Ureter (tissue), 1 donor: ENCODE measurements at places on chromosomes 1 and 21.

GRCh38 chr1:89630048-89630447 is 2.9 kb upstream of the LRRC8C start:
- DNase-seq = no peak

- DNase-seq = no peak
Measured at GRCh38 chr1:64830030-64830651, 85.3 kb downstream of the RAVER2 start.

GRCh38 chr1:1058921-1059493 is 15.1 kb downstream of the RNF223 start:
- DNase-seq = no peak

- no peak for DNase-seq
Measured at GRCh38 chr1:234730770-234731568, 121.0 kb upstream of the IRF2BP2 start.

DNA sequence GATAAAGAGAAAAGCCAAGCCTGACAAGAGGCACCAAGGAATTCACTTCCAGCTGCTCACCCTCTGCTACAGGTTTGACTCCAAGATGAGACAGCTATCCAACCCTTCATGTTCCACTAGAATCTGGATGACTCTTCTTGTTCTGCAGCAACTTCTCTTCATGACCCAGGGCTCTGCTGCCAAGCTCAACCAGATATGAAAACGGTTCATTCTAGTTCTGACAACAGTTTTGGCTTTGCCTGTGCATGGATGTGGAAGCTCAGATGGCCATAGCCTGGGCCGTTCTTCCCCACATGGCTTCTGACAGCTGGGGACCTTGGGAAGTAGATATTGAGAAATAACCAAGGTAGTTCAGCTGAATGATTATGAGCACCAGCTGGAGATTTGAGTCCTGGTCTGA is 13.7 kb downstream of the PI4KB start:
- DNase-seq = no peak

- no peak for DNase-seq
Measured at GRCh38 chr1:224540535-224540934, 75.6 kb upstream of the CNIH3 start.

- DNase-seq = no peak
Measured at GRCh38 chr1:107795994-107796393, 169.0 kb downstream of the VAV3 start.

- no peak for DNase-seq
Measured at GRCh38 chr21:46357684-46358425, 33.9 kb downstream of the PCNT start.

- DNase-seq = no peak
Measured at GRCh38 chr1:166937962-166938361, 37.4 kb downstream of the ILDR2 start.

- DNase-seq = no peak
Measured at GRCh38 chr1:3510956-3511250, 56.4 kb downstream of the ARHGEF16 start.

DNA sequence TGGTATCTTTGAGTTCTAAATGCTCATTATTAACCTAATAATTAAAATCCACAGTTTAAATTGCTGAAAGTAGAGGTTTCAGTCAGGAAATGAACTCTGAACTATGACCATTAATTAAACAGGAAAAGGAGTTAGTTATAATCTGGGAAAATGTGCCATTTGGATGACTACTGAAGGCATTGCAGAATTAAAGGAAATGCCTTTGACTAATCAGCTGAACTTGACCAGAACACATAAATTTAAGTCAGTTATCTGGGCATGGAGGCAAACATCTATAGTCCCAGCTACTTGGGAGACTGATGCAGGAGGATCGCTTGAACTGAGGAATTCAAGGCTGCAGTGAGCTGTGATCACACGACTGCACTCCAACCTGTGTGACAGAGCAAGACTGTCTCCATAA is 31.9 kb downstream of the SLC44A5 start:
- no peak for DNase-seq

DNA sequence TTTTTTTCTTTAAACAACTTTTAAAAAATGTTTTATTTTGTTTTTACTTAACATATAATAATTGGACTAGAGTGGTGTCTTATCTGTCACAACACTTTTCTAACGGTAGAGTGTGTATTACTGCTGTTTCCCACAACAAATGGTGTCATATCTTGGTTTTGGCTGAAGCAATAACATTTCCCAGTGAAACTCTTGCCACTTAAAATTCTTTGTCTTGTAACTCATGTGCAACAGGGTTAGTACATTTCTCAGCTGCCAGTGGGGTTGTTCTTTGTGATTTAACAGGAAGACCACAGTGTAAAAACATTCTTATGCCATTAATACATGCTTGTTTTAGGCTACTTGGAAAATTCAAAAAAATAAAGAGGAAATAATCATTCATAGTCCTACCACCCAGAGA is 43.5 kb downstream of the ALPL start:
- no peak for DNase-seq

DNA sequence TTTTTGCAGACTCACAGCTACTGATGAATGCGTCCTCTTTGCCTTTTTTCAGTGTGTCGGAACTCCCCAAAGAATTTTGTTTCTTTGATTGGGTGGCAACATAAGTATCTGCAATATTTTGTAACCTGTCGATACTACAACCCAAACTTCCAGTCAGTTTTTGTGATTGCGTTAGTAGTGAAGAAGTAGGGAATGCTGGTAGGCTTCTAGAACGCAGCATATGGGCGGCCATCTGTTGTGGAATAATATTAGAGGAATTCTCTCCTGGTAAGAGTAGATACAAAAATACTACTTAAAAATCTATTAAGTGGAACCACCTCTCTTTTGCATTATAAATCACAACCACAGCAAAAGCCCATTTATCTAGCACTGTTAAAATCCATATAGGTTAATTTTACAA is 107.4 kb downstream of the LYST start:
- DNase-seq = no peak

DNA sequence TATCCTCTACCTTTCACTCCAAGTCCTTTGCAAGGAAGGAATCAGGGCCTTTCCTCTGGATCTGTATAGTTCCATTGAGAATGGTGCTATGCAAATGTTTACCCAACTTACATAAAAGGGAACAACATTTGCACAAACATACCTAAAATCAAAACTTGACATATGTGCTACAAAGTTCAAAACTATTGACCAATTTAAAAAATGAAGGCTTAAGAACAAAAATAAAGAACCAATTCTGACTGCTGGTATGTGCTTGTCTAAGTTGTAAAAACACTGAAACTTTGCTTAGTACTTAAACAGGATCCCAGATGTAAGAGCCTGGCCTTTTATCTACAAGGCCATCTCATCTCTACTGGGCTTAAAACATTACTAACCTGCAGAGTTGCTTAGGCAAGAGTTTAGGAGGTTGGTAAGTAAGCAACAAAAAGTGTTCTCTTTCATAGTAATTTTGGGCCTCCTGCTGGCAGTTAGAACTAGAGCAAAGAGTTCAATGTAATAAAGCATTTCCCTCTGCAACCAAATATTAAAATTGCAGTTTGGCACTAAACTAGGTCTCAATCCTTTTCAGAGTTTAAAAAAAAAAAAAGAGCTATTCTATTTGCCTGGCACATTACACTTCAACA is 2.0 kb downstream of the SCMH1 start:
- DNase-seq = no peak

DNA sequence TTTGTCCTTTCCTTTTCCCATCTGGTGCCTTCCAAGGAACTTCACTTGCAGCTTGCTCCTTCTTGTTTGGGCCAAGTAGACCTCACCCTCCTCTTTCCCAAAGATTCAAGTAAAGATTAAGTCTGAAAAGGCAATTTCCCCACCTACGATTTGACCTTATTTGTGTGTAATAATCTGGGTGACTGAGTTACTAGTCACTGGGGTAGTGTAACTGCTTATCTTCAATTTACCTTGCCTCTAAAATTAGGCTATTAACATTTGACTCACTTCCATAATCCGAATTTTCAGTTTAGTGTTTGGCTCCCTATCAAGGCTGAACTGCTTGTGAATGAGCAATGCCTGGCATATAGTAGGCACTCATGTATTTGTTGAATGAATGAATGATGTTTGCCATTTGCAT is 59.6 kb downstream of the PLA2G4A start:
- no peak for DNase-seq

- no peak for DNase-seq
Measured at GRCh38 chr1:192860478-192861185, 51.8 kb downstream of the RGS2 start.

GRCh38 chr1:198929961-198930599 is 291.2 kb downstream of the PTPRC start:
- DNase-seq = no peak

DNA sequence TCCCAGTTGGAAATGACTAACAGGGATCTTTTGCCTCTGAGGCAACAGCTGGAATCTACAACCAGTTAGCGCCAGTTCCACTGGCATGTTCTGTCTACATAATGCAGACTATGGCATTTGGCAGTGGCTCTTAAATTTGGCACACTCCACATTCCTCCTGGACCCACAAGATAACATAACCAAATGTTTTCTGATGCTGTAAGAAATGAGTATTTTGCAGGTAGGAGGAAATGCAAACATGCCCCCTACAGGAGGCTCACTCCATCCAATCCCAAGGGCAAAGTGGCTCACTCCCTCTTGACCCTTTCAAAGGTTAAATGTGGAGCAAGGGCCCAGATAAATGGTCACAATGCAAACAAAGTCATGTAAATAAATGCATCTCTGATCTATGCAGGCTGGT is 129.2 kb upstream of the PROX1 start:
- DNase-seq = no peak

DNA sequence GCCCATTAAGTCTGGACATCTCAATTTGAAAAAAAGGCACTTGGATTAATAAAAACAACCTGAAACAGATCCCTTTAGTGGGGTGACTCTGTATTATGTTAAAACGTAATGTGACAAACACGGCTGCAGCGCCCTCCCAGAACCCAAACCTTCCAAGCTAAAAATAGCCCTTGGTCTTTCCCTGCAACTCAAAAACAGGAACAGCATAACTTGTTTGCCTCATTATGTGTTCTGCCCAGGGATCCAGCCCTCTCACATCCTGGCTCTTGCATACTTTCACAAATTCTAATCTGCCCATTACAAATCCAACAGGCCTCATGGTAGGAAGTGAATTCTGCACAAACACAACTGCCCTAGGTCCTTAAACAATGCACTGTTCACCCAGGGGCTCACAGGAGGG is 94.7 kb upstream of the GADD45A start:
- DNase-seq = no peak

GRCh38 chr21:31529406-31529805 is 130.1 kb upstream of the SOD1 start:
- no peak for DNase-seq

GRCh38 chr1:90486134-90486824 is 230.8 kb downstream of the BARHL2 start:
- DNase-seq = no peak

DNA sequence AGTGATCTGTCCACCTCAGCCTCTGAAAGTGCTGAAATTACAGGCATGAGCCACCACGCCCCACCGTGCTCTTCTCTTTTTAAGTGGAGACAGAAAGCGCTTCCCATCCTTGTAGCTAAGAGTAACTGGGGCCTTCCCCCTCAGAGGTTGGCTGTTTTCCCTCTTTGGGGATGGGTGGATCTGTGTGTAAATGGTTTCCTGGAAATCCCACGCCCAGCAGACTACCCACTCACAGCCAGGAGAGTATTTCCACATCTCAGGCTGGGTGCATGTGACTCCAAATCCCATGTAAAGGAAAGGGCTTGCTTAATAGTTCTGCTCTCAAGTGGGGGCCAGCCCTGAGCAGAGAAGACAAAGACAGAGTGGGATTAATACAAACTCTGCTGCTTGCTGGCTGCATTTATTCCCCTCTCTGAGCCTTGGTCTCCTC is 19.6 kb upstream of the TCEA3 start:
- DNase-seq = peak; percentile 67

GRCh38 chr1:8516278-8516777 is 198.4 kb downstream of the SLC45A1 start:
- no peak for DNase-seq

- no peak for DNase-seq
Measured at GRCh38 chr1:183110326-183110880, 75.7 kb upstream of the LAMC2 start.
